Stimulated activated CD4-positive, alpha-beta T cell treated with anti-CD3 and anti-CD28 coated beads, TNF-alpha, amount 100 ng/mL, for 24 hours (primary cell): ENCODE measurements at places on chromosomes 12 and 14.

DNA sequence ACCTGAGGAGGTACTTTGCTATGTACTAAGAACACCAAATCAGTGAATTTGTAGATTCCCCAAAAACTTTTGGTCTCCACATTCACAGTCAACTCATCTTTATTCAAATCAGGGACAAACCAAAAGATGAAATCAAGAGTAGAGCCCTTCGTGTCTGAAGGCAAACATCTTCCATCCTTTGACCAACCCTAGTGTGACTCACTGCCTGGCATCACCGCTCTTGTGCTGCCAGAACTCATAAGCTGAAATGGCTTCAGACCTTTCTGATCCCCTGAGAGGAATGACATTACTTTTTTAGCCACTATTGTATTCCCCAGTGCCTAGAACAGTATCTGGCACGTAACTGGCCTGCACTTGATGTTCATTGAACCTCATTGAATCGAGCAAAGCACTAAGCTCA is 50.1 kb downstream of the GOLGA5 start:
- DNase-seq, result no peak

GRCh38 chr14:30608533-30609006 is 13.5 kb upstream of the SCFD1 start:
- no peak for DNase-seq

DNA sequence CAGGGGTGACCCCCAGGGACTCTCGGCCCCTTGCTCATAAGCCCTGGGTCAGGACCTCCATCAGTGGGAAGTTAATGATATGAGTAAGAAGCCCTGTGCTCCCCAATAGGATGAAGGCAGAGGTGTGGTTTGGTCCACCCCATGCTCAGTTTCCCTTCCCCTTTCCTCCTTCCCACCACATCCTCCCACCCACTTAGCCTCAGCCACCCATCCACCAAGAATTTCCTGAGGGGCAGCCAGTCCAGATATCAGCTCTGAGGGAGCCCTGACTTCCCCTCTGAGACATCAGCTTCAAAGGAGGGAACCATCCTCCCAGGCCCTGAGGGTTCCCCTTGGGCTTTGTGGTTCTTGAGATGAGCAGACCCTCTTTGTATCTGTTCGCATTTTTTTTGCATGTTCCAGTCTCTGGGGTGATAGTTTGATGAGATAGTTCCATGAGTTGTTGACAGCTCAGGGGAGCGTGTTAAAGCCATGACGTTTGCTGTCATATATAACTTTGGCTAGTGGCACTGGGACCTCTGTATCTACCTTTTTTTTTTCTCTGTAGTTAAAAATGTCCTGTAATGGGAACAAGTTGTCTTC is 71.2 kb downstream of the LGMN start:
- peak; percentile 75 for DNase-seq

- DNase-seq, result no peak
Measured at GRCh38 chr12:538731-539539, 79.2 kb downstream of the B4GALNT3 start.
